Stimulated activated CD4-positive, alpha-beta T cell treated with anti-CD3 and anti-CD28 coated beads, TNF-alpha, amount 100 ng/mL, for 1 hour (primary cell): ENCODE measurements at places on chromosomes 1 and 21.

- DNase-seq: no peak
Observed at GRCh38 chr1:9869831-9870251, 40.2 kb downstream of the CTNNBIP1 start.

DNA sequence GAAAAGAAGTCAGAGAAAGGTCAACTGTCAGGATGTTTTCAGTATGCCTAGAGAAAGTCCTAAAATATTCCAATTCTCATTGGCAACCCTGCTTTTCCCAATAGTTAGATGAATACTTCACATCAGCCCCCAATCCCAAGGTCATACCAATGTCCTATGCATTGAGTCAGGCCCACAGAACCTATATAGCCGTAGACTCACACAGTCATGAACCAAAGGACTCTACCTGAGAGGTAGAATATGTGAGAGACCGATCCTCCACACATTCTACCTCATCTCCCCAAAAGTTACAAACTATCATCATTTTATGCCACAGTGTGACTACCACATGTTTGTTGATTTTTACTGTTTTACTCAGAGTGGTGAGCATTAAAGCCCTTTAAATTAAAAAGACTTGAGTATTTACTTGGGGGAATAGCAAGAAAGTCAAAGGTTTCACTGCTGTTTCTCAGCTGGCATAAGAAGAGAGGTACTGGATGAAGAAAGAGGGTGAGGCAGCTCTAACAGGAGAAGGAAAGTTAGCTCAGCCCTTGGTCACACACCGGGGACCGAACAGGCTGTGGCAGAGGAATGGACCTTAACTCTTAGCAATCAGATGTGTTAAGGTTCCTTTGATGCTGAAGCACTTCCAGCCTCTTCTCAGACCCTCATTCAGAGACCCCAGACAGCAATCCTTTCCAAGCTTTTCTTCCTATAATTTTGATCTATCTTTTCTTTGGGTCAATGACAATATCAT lies 937 bp downstream of the CD48 start:
- DNase-seq: no peak

DNA sequence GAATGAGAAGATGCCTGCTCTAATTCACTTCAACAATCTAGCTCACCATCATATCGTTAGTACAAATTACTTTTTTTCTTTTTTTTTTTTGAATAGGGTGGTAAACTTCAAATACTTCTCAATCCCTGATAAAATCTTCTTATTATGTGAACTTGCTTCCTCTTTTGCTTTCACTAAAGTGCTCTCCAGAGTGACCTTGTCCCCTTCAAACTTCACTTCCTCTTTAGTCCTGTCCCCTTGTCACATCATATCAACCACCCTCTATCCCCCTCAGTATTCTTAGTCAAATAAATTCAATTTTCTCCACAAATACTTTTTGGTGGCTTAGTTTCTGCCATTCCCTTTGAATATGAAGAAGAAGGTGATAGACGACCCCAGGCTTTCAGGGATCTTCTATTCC lies 124.9 kb upstream of the PLXNA2 start:
- DNase-seq: no peak

GRCh38 chr1:118249641-118250040 lies 64.6 kb upstream of the SPAG17 start:
- no peak for DNase-seq

DNA sequence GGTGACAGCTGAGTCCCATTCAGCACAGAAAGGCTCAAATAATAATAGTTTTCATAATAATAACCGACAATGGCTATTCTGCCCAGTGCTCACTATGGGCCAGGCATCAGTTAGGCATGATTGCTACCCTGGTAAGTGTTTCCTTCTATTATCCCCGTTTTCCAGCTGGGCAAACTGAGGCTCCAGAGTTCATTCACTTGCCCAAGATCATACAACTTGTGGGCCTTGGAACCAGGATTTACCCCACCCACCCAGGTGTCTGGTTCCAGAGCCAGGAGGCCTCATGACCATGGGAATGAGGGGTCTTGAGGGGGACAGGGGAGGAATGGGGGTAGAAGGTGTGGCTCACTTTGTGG lies 518 bp downstream of the PLOD1 start:
- no peak for DNase-seq

- no peak for DNase-seq
Observed at GRCh38 chr1:175178456-175178855, 14.1 kb downstream of the KIAA0040 start.

GRCh38 chr1:168582688-168583336 lies 6.4 kb downstream of the XCL1 start:
- no peak for DNase-seq

DNA sequence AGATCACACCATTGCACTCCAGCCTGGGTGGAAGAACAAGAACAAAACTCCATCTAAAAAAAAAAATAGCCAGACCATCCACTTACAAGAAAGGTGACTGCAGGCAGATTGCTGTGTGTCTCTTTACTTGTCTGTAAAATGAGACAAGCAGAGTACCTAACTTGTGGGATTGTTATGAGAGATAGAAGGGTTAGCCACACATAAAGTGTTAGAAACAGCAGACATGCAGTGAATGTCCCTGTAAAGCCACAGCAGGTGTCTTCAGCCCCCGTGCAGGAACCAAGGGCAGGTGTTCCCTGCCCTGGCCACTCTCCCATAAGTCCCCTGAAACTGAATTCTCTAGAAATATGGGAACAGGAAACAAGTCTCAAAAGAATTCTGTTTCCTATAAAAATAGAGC lies 40.8 kb upstream of the EFHD2 start:
- DNase-seq: no peak

GRCh38 chr1:87093286-87093685 lies 178.9 kb downstream of the HS2ST1 start:
- no peak for DNase-seq

GRCh38 chr1:14599183-14599791 lies 802 bp downstream of the KAZN start:
- DNase-seq: no peak

DNA sequence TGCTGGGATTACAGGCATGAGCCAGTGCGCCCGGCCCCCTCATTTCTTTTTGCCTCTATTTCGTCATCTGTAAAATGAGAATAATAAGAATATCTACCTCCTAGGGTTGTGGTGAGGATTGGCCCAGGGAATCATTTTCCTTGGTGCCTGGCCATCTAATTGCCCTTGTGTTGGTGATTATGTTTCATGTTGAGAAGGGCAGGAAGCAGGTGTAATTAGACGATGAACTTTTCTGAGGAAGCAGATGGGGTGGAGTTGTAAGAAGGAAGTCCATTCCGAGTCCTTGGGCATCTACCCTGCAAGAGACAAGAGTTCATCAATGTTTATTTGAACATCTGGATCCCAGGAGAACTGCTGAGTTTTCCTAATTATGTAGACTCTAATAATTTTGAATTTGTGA lies 38.7 kb upstream of the NEK2 start:
- no peak for DNase-seq
